ENCODE measurements at places on chromosomes 12 and 14.

- no peak for DNase-seq
These were observed 174.8 kb downstream of the PELI2 start for GRCh38 chr14:56292970-56293369.

DNA sequence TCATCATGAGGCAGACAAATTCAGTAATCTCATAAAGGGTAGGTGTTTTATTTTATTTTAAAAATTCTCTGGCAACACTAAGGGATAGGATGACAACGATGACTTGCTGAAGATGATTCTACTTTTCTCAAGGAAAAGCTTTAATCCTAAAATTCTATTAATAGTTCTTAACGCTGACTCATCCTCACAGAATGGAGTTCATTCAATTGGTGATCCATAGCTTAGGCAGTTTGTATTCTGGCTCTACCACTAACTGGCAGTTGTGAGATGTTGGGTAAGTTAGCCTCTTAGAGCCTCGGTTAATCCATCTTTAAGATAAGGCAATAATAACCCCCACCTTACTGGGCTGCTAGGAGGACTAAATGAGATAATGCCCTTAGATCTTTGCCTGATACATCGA lies 116.3 kb downstream of the RTN1 start:
- DNase-seq = no peak

- DNase-seq = peak; percentile 84
These were observed 4.7 kb upstream of the TTC7B start for GRCh38 chr14:90820958-90821357.

- DNase-seq = no peak
These were observed 138.7 kb downstream of the BRMS1L start for GRCh38 chr14:35964697-35965286.

- DNase-seq = no peak
These were observed 8.3 kb upstream of the RTL1 start for GRCh38 chr14:100911665-100912316.

GRCh38 chr12:128790653-128791373 lies 32.9 kb downstream of the SLC15A4 start:
- DNase-seq = no peak

GRCh38 chr14:20302042-20302755 lies 3.6 kb downstream of the TTC5 start:
- no peak for DNase-seq

- no peak for DNase-seq
These were observed 77.8 kb downstream of the RIN3 start for GRCh38 chr14:92591346-92591745.

DNA sequence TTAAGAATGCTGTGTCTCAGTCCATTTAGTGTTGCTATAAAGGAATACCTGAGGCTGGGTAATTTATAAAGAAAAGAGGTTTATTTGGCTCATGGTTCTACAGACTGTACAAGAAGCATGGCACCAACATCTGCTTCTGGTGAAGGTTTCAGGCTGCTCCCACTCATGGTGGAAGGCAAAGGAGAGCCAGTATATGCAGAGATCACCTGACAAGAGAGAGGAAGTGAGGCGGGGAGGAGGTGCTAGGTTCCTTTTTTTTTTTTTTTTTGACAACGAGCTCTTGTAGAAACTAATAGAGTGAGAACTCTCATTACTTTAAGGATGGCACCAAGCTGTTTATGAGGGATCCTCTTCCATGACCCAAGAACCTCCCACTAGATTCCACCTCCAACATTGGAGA lies 121.6 kb downstream of the NUBPL start:
- no peak for DNase-seq

DNA sequence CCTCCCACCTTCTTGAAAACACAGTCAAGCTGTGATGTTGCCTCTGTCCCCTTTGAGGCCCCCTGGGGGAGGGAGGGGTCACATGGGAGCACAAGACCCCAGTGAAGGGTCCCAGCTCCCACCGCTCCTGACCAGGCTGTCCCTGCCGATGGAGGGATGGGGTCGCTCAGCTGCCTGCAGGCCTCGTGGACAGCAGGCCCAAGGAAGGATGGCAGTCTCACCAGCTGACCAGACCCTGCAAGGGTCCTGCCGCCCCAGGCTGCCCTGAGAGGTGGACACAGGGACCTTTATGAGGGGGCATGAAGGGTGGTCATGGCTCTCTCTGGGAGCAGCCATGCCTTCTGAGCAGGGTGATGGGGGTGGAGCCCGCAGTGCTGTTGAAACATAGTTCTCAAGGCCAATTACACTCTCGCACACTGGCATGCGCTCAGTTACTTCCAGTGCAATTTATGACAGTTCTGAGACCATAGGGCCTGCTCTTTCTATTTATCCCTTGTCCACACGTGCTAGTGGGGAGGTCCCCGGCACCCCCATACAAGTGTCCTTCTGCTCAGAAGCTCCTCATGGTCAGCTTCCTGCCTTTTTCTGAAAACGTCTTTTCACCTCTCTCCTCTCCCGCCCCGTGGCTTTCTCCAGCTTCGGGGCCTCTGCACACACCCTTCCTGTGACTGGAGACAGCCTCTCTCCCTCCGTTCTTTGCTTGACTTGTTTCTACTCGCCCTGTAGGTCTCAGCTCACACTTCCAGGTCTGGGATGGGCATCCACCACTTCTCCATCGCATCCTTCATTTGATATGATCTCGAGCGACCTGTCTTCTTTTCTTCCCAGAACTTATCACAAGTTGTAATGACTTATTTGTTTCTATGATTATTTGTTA lies 313.1 kb downstream of the ADGRD1 start:
- no peak for DNase-seq

- DNase-seq = no peak
These were observed 45.8 kb upstream of the IQSEC3 start for GRCh38 chr12:20757-21156.

DNA sequence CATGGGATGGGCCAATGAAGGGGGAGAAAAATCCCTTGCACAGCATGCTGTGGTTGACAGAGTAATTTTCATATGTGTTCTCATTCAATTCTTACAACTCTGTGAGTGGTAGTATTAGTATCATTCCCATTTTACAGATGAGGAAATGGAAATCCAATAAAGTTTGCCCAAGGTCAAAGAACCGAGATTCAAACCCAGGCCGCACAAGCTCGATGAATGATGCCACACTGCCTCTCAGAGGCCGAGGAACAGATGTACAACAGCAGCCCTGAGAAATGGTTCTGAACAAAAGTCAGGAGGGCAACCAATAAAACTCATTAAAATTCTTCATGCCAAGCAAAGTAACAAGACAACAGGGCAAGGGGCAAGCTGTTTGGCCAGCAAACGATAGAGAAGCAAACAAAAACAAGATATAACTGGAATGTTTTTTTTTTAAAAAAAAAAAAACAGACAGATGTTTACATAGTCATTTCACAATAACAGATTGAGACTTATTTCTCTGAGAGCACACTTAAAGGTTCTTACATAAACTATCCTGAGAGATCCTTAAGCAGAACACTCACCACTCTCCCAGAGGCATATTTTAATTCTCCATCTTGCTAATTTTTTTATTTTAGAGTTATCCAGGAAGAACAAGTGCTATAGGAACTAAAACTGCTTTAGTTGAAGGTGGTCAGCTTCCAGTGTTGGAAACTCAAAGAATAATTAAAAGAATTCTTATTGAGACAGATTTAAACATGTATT lies 85.8 kb downstream of the EXOC5 start:
- no peak for DNase-seq

DNA sequence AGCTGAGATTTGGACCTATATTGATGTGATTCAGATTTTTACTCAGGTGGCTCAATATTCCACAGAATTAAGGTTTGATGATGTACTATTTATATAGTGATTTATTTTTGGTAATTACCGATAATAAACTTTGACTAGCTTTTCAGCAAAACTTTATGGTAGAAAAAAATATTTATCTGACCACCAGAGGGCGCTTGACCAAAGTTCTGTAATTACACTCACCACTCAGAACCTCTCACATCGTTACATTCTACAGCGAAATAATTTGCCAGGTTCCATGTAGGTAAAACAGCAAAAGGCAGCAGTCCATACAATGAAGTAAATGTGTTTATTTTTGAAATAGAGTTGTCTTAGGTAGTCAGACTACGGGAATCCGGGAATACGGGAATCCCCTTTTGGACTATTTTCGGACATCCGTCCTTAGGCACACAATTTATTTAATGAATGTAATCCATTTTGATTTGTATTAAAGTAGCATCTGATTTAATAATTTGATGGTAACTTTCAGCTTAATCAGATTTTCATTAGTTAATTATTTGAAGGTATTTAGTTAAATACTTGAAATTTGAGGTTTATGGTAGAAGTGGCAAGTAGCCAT lies 143.0 kb upstream of the DDHD1 start:
- DNase-seq = no peak

GRCh38 chr14:105519946-105520698 lies 6.3 kb upstream of the TMEM121 start:
- DNase-seq = no peak

GRCh38 chr12:91986084-91986483 lies 159.6 kb downstream of the BTG1 start:
- no peak for DNase-seq

- no peak for DNase-seq
These were observed 70.0 kb downstream of the PLEKHG3 start for GRCh38 chr14:64774272-64774671.

- DNase-seq = no peak
These were observed 433.6 kb downstream of the ZFP36L1 start for GRCh38 chr14:68359022-68359836.

- DNase-seq = peak; percentile 52
These were observed 49.9 kb downstream of the AEBP2 start for GRCh38 chr12:19489168-19489567.

- DNase-seq = no peak
These were observed 100.2 kb downstream of the SYNE2 start for GRCh38 chr14:63952933-63953437.

GRCh38 chr14:92362781-92363235 lies 39.8 kb downstream of the SLC24A4 start:
- no peak for DNase-seq

GRCh38 chr14:77151245-77151644 lies 9.7 kb upstream of the ZDHHC22 start:
- peak; percentile 21 for DNase-seq

GRCh38 chr12:84842406-84843013 lies 70.1 kb downstream of the SLC6A15 start:
- no peak for DNase-seq

DNA sequence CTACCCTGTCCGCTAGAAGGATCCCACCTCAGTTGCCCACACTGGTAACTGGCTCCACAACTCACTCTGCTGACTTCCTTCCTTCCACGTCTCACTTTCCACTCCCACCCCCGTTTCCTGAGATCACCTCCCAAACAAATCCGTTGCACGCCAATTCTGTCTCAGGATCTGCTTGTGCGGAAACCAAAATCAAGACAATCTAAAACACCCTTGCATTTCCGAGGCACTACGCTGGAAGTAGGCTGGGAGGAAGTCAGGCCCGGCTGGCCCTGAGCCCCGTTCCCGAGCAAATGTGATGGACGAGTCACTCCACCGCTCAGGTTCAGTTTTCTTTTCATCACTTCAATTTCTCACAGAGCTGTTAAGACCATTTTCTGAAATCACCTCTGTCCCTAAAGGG lies 23.1 kb downstream of the ABCB9 start:
- DNase-seq = no peak

DNA sequence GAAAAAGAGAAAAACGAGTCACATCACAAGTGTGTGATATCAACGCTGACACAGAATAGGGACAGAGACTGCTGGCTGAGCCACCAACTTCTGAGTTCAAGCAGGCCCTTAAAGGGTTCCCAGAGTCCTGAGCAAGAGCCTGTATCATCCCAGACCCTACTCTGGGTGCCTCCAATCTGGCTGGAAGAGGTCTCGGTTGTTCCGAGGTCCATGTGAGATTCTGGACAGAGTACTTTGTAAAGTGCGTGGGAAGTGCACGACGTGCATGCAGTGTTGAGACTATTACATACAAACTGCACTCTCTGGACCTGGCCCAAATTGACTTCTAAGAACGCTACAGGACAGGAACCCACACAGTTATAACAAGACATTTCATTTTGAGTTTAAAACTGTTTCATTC lies 40.6 kb downstream of the MOK start:
- no peak for DNase-seq

DNA sequence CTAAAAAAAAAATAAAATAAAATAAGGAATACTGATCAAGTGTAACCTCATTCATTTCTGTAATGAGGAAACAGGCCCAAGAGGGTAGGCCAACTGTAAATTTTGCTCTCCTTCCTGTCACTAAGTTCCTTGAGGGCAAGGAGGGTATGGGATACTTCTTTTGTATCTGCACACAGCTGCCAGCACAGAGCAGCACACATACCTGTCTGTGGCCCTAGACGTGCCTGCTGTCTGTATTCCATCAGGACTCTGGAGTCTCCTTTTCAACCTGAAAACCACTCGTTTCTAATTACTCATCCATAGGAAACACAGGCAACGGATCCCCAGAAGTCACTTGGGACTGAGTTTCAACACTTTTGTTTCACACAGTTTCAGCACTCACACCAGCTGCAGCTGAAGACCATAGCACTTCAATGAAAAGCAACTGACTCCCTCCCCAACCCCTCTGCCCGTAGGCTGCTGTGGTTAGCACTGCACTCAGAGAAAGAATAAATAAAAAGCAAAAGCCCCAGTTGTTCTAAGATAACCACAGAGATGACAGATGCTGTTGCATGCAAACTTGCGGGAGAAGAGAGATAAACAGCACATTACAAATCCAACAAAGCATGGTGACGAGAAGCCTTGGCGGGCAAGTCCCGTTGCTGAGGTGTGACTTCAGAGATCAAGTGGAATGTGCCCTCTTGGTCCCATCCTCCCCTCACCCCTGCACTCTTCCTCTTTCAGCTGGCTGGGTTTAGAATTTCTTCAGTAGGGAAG lies 24.9 kb downstream of the CRACR2A start:
- DNase-seq = peak; percentile 33

GRCh38 chr14:71244341-71244740 lies 337.1 kb downstream of the PCNX1 start:
- DNase-seq = no peak

DNA sequence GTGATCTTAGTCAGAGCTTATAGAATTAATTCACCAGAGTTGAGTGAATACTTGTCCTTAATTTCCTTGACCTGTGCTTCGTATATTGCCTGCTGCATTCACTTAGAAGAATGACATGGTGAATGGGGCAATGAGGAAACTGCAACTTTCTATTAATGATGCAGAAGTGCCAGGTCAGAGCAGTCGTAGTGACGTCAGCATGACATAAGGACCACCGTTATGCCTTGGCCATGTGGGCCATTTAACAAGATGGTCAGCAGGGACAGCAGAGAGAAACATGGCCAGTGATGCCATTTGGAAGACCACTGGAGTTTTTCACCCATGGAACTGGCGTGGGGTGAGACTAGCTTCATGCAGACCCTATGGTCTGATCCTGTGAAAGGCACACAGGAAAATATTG lies 1469.4 kb upstream of the TMEM132C start:
- DNase-seq = no peak

GRCh38 chr14:35221462-35221861 lies 70.7 kb upstream of the PSMA6 start:
- no peak for DNase-seq

DNA sequence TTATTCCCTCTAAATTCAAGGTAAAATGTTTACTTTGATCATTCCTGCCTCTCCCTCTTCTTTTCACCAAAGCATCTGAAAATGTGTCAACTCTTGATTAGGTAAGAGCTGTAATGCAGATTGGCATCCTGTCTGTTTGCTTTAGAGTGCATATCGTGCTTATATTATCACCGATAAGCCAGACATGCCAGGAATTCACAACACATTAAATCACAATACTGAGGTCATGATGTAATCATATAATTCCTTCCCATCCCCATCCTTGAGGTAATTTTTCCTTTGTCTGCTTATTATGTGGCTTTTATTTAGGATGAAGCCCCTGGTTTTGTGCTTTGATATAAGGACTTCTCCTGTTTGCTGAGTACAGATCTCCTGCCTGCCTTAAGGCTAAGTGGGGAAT lies 10.2 kb downstream of the DDX47 start:
- no peak for DNase-seq

- no peak for DNase-seq
These were observed 34.7 kb upstream of the DNM1L start for GRCh38 chr12:32644431-32644830.

All from activated CD4-positive, alpha-beta T cell treated with anti-CD3 and anti-CD28 coated beads, Interleukin-2, amount 50 U/mL, for 48 hours (primary cell).